Hematopoietic multipotent progenitor cell treated with erythropoietin and hydrocortisone succinate and interleukin-3 and kit ligand, for 6 days (in vitro differentiated cells): ENCODE measurements at places on chromosomes 1 and 21.

DNA sequence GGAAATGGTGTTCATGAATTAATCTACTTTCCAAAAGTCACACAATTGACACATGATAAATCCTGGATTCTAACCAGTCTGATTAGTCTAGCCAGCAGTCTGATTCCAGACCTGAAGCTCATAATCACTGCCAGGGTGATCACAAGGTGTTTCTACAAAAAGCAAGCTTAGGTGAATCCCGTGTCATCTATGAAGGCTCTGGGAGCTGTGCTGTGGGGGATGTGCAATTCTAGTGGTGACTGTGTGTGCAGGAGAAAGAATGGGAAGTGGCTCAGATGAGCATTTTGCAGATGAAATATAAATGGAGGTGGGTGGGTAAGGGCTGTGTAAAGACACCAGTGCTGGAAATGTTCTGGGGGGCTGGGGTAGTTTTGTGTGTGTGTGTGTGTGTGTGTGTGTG, 1.8 kb upstream of the NPPB start:
- DNase-seq: no peak

- peak; percentile 70 for DNase-seq
These were observed 62.8 kb downstream of the EDEM3 start for GRCh38 chr1:184691719-184692324.

DNA sequence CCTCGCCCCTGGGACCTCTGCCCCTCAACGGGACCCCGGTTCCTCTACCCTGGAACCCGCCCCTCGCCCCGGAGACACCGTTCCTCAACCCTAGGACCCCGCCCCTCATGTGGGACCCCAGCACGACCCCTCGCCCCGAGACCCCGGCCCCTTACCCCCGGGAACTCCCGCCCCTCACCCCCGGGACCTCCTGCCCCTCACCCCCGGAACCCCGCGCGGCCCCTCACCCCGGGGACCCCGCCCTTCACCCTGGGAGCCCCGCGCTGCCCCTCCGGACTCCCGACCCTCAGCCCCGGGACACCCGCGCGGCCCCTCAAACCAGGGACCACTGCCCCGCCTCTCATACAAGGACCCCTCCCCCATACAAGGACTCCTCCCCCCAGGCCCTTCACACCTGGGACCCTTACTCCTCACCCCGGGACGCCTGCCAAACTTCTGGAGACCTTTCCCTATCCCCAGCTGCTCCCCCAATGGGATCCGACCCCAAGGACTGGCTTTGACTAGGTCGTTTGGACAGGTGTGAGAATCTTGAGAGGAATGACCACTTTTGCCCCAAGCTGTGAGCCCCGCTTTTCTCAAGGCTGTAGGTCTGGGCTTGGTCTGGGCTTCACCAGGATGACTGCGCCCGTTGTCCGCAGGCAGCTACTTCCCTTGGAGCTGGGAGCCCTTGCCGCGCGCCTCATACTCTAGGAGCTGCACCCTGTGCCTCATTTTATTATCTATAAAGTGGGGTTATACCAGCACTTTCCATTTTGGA, 843 bp downstream of the DIP2A start:
- peak; percentile 63 for DNase-seq

GRCh38 chr1:99963041-99963795, 6.6 kb upstream of the SLC35A3 start:
- DNase-seq: peak; percentile 43

GRCh38 chr21:29182691-29183092, 52.2 kb downstream of the MAP3K7CL start:
- DNase-seq: no peak

GRCh38 chr1:211378844-211379243, 52.2 kb downstream of the TRAF5 start:
- DNase-seq: peak; percentile 27

DNA sequence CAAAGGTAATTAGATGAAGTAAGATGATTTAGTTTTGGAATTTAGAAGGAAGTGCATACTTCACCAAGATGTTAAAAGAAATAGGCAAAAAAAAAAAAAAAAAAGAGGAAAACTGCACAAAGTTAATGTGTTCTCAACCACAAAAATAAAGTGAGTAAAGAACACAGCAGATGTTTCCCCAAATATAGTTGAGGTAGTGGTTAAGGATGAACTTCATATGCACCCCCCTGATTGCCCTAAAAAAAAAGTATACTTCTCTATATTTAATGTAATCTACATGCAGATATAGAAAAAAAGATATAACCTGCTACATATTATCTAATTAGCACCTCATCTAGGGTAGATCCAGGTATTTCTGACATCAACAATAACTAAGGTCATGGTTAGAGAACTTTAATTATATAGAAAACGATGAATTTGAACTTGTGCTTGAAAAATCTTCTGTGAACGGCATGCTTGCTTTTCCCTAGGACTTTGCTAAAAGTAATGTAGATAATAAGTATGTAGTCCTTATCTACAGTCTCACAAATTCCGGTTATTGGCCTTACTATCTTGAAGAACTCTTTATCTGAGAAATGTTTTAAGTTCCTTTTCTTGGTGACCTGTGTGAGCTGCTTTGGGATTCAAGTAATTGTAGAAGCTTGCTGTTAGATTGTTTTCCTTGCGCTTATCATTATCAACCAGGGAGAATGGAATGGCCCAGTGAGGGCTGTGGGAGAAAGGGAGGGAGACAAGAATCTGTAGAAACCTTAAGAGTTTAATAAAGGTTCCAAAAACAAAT, 70.1 kb upstream of the LRRC7 start:
- peak; percentile 65 for DNase-seq

DNA sequence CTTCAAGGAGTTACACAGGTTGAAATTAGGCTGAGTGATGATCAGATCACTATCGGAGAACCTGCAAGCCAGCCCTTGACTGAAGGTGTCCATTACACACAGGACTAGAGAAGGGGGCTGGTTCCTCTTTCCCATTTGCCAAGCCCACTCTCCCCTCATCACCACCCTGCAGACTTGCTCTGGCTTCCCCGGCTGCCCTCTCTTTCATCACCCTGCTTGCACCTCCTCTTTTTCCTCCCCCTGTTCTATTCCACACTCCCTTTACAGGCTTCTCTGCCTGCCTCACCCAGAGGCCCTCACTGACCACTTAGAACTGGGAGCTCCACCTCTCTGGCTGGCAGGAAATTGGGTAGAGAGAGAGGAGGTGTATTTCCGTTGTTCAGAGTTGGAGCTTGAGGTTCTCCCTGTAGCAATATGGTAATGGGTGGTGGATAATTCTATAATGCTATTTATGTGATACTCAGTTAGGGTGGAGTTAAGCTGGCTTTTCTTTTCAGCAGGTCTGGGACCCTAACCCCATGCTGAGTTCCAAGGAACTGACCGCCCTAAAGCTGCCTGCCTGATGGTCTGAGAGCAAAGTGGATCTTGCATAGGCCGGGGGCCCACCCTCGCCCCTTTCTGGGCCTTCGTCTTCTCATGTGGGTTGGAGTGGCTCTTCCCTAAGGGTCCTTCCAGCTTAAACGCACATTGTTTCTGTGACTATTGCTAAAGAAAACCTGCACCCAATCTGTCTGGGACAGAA, 111.8 kb upstream of the ADAR start:
- DNase-seq: no peak

- no peak for DNase-seq
These were observed 32.3 kb downstream of the VWA5B1 start for GRCh38 chr1:20322825-20323612.

DNA sequence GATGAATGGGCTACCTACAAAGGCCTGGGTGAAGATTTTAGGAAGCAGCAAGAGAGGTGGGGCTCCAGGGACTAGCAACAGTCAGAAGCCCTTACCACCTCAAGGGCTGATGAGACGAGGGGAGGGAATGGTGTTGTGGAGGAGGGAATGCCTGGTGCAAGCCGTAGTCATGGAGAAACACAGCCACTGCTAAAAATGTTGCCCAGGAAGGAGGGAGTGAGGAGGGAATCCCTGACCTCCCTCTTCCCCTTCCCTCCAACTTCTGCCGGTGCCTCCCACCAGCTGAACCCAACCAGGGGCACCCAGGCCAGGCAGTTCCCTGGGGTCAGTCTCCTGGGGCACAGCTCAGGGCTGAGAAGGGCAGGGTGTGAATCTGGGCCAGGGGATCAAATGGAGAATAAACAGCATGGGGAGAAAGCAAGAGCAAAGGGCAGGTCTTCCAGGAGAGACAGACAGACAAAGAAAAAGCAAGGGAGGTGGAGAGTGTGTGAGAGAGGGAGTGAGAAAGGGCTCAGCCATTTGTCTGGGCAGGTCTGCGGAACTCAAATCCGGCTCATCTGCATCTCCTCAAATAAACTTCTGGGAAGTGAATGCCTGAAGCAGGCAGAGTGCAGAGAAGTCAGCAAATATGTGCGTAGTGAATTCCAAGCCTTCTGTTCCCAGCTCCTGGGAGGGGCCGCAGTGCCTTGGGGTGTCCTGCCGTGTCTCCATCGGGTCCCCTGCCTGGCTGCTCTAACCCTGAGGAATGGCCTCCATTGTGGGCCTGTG, 27.1 kb upstream of the POU3F1 start:
- DNase-seq: no peak

DNA sequence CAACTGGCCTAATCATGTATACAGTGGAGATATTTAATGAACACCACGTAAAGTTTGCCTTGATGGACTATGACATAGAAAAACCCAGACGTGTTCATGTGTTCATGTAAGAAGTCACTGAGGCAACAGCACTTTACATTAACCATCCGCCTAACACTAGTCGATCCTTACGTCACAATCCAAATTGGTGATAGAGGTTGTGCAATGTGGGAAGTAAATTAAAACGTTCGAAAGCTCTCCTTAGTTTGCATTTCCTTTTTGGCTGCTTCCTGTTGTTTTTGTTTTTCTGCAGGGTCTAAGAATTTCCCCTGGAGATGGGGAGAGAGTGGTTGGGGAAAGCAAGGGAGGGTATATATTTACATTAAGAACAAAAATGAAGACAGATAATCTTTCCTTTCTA, 587.5 kb upstream of the ADGRL2 start:
- no peak for DNase-seq

- no peak for DNase-seq
These were observed 6.3 kb upstream of the ZSCAN20 start for GRCh38 chr1:33466159-33466558.

GRCh38 chr1:204076891-204077290, 4.0 kb downstream of the SOX13 start:
- no peak for DNase-seq

DNA sequence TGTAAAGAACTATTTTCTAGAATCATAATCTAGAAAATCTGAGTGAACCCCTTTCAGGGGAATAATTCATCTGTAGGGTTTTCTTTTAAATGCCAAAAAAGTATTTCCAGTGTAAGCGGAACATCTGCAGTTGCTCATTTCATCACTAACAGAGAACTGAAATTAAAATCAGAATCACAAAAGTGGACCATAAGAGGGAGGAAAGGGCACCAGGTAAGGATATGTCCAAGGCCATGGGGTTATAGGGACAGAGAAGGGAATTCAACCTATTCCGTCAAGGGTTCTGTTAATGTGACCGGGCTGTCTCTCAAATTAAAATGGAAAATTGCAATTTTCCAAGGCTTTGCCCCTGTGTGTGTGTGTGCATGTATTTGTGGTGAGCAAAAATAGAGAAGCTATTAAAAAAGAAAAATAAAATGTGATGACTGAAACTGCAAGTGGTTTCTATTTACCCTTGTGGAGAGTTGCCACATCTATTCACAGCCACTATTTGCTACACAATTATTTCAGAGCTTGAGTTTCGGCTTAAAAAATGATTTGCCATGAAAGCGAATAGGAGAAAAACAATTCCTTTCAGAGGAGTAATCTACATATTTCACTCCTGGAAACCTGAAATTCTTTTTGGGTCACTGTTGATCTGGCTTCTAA, 53.1 kb downstream of the APP start:
- DNase-seq: no peak

- DNase-seq: no peak
These were observed 35.5 kb downstream of the MRAP start for GRCh38 chr21:32333953-32334673.

GRCh38 chr1:160726114-160726497, 12.9 kb upstream of the SLAMF7 start:
- peak; percentile 87 for DNase-seq

DNA sequence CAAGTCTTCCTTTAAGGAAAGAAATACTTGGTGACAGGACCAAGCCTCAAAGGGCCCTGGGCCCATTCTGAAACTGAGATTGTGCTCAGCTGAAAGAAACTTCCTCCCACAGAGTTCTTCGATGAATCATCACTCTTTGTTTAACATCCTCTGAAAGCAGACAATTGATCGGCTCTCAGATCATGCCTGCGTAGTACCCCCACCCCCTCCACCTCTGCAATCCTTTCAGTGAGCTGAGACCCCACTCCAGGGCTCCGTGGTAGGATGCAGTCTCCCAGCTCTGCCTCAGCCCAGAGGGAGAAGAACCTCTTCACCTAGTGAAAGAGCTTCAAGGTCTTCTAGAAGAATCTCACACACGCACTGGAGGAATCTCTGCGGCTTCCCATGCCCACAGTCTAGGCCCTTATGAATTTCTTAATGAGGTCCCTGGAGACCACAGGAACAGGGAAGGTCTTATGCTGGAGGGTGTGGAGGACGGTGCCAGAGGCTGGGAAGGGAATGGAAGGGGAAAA, 104.9 kb upstream of the SOD1 start:
- no peak for DNase-seq
